ENCODE measurements at places on chromosomes 3 and 15. TPM values are rescaled to one million over a fixed set of nuclear protein-coding genes. Genes with fewer than 3 reads are reported as not detected.

The HYAL1 gene
- total RNA-seq: 7.0 TPM

The COL8A1 gene
- 7.6 TPM for total RNA-seq

The SLC9C1 gene
- 0.51 TPM for total RNA-seq

The AADACL2 gene
- total RNA-seq: not detected

The FAM81A gene
- total RNA-seq: 4.1 TPM

The AMIGO3 gene
- total RNA-seq: not detected

The CCDC80 gene
- total RNA-seq: 58.7 TPM

The CPNE4 gene
- 0.96 TPM for total RNA-seq

The CD80 gene
- 1.0 TPM for total RNA-seq

The PXYLP1 gene
- 10.5 TPM for total RNA-seq

The PDIA5 gene
- total RNA-seq: 22.0 TPM

The HIGD1A gene
- 368 TPM for total RNA-seq

The PLA2G4D gene
- total RNA-seq: 0.51 TPM

The CYP8B1 gene
- total RNA-seq: not detected

The HHATL gene
- not detected for total RNA-seq

The TOP2B gene
- total RNA-seq: 72.1 TPM

The ITIH4 gene
- 6.0 TPM for total RNA-seq

The GOLGA6L7 gene
- total RNA-seq: not detected

The MKRN3 gene
- 0.61 TPM for total RNA-seq
